ENCODE measurements at places on chromosomes 3 and 15. TPM values are rescaled to one million over a fixed set of nuclear protein-coding genes. Genes with fewer than 3 reads are reported as not detected.
A peak's percentile ranks its signal among the peaks of the same experiment; 100 is the strongest.

DNA sequence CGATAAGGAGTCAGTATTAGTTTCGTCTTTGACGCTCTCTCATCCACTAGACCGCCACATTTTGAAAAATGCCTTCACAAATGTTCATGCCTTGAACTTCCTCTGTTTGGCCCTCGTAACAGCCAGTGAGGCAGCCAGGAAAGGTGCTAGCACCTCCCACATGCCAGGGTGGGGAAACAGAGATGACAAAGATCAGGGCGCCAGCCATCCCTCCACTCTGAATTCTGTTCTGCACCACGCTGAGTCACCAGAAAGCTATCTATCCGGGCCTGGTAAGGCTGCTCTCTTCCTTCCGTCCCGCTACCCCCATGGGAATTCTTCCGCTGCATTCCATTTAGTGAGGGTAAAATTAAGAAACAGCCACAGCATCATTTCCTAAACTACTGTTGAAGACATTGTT lies 31.3 kb upstream of the BCL2L10 start:
- no peak for DNase-seq

DNA sequence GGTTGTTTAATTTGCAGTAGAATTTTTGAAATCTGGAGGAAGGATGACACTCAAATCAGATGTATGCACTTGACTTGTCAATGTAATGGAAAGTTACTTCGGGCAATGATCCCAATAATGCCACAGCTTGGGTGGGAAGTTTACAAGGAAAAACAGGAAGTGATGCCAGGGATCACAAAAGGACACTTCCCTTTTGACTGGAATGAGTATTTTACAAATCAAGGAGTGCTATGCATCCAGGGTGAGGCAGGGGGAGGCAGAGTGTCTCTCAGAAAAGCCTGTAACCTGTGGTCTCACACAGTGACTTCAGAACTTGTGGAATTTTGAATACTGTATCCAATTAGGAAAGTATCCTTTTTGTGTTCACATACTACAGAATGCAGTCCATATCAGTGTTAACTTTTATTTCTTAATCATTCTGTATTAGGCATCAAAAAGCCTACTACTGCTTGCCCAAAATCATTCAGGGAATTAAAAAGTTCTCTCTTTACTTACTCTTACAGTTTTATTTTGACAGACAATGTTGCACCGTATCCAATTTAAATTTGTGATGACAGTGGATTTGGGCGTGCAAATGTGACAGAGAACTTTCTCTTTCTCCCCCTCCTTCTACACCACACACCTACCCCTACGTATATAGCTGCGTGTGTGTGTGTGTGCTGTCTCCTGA lies 445.1 kb downstream of the MECOM start:
- DNase-seq: peak; percentile 33

CLEC3B gene
- total RNA-seq: 68.0 TPM

DNAH12 gene
- total RNA-seq: 0.02 TPM

GRCh38 chr3:33041909-33042308 lies 55.0 kb downstream of the GLB1 start:
- DNase-seq: no peak

PRSS50 gene
- 0.10 TPM for total RNA-seq

SPSB4 gene
- 5.3 TPM for total RNA-seq

CCDC39 gene
- total RNA-seq: not detected

BFSP2 gene
- not detected for total RNA-seq

MCF2L2 gene
- total RNA-seq: 0.25 TPM

DNA sequence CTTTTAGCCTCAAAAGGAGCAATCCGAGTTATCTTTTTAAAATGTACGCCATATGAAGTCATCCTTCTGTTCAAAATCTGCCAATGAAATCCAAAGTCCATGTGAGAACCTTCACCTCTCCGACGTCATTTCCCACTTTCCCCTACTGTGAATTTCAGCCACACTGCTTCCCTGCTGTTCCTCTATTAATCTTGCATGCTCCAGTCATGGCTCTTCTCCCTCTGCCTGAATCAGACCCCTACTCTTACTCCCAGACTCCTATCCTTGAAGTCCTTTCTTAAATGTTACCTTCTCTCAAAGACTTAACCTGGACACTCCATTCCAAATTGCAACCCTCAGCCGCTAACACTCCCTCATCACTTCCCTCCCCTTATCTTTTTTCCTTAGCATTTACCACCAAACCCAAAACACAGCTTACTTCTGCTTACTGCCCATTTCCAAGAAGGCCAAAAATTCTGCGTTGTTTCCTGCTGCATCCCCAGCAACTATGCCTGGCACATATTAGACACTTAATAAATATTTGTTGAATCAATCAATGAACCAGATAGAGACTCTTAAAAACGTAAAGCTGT lies 1.2 kb downstream of the NKIRAS1 start:
- DNase-seq: no peak

GRCh38 chr3:111071257-111072030 lies at the start of gene NECTIN3:
Gene NECTIN3 (plus strand): TSS chr3:111071816. CDS start chr3:111072018, 202 bp downstream.
- peak; percentile 95 for DNase-seq

IL5RA gene
- total RNA-seq: 0.17 TPM

CACNA2D3 gene
- total RNA-seq: 26.9 TPM

GRCh38 chr3:44920081-44920480 lies 45.7 kb downstream of the TGM4 start:
- no peak for DNase-seq

PRR20G gene
- total RNA-seq: not detected

DNA sequence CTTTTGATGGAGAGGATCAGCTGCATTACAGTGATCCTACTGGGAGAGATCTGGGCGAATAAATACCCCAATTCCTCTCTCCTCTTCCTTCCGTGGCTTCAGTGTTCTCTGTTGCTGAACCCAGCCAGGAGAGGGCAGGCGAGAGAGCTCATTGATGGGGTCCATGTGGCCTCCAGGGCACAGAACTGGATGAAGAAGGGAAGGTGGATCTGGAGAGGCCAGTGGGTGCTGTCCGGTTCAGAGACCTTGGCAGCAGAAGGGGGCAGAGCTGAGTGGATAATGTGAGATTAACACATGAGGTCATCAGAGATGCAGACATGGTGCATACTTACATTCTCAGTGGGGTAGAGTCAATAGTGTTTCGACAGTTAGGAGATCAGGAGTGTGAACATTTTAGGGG lies 193.6 kb downstream of the CLSTN2 start:
- peak; percentile 49 for DNase-seq

GRCh38 chr3:31291818-31292217 lies 240.9 kb upstream of the STT3B start:
- no peak for DNase-seq

IL17RC gene
- 36.0 TPM for total RNA-seq

SENP7 gene
- total RNA-seq: 12.2 TPM

GRCh38 chr3:27089068-27089467 lies 280.1 kb downstream of the NEK10 start:
- peak; percentile 44 for DNase-seq

DNA sequence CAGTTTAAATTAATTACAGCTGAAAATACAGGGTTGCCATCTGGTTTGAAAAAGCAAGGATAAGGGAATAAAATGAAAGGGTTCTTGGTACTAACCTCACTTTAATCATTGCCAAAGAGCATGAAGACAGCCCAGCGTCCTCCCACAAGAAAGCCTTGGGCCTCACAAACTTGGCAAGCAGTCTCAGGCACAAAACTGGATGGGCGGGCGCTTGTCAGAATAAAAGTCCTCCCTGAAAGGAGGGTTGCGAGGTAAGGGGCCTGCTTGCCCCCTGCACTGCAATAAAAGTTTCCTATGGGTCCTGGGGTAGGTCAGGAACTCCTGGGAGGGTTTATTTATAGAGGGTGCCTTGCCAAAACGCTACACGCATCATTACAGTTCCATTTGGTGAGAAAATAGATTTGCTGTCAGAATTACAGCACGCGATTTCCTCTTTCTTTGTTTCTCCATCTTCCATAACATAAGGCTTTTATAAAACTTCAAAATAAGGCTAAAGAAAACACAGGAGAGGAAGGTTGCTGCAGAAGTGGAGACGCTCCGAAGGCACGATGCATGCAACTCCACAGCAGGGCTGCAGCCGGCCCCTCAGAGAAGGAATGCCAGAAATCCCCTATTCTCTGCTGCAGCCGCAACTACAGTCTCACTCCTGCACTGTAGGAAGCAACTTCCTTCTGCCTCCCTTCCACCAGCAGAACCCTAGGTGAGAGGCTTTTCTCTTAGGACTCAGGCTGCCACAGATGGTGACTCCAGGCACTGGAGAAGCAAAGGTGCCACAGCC lies 61.3 kb downstream of the VGLL4 start:
- DNase-seq: peak; percentile 71

GRCh38 chr15:62173215-62173614 lies 8.1 kb upstream of the C2CD4B start:
- DNase-seq: peak; percentile 66

DNA sequence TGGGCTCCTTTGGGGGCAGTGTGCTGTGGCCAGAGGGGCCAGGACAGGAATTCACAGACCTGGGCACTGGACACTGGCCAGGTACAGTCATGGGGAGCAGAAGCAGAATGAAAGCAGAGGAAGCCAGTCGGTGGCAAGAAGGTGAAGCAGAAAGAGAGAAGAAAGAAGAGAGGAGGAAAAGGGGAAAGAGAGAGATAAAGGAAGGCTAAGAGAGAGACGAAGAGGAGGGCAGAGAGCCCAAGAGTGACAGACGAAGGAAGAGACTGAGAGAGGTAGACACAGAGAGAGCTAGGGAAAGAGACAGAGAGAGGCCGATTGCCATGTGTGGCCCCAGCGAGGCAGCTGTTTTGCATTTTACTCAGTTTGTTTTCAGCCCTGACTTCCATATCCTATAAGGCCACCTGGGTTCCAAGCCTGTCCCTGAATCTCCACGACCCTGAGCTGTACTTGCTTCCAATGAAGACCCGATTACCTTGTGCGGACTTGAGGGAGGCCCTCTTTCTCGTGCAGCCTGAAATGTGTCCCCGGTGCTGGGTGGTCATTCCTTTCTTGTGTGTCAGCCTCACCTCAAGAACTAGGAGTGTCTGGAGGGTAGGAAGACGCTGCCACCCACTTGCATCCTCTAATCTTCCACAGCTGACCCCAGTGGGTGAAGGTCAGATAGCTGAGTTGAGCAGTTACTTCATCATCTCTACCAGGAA lies 73.9 kb downstream of the LSM3 start:
- no peak for DNase-seq

GRCh38 chr3:12611117-12611516 lies 52.8 kb downstream of the RAF1 start:
- no peak for DNase-seq
